Vagina (tissue), 2 donors: ENCODE measurements at places on chromosomes 13 and 19.

- H3K36me3 ChIP-seq: no peaks in the 10 kb centered on the region
- no peak overlapping the region for H3K4me3 ChIP-seq
- H3K4me1 ChIP-seq: peaks cover 30% of the 10 kb centered on the region
- H3K27ac ChIP-seq: peak overlapping the region; percentile 70
- no peak for DNase-seq
- no peaks in the 10 kb centered on the region for H3K27me3 ChIP-seq
Measured at GRCh38 chr13:98937911-98938381, 39.9 kb downstream of the DOCK9 start.

DNA sequence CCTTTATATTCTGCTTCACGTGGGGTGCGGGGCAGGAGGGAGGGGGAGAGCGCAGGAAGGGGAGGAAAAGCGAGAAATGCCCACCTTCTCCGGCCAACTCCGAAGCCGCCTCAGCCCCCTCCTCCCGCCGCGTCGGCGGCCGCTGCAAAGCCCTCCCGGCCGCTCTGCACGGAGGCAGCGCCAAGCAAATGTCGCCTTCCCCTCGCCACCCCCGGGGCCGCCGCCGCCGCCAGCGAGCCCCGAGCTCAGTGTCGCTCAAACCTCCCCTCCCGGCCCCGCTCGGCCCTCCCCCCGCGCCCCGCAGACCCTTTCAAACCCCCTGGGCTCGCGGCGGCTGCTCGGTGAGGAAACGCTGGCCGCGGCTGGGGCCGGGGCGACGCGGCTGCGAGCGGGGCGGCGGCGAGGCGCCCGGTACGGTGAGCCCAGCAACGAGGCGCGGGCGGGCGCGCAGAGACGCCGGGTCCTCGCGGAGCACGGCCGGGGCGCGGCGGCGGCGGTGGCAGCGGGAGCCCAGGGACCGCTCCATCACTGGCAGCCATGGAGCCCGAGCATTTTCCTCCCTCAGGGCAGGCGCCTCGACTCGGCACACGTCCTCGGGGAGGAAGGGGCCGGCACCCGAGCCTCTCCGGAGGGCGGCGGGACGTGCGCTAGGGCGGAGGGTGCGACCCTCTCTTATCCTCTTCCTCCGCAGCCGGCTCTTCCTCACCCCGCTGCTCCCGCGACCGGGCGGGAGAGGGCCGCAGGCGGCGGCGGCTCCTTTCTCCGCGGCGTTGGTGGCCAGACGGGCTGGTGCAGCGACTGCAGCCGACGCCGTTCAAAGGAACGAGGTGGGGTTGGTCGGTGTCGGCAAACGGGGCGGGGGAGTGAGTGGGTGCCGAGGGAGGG lies 463 bp upstream of the TSC22D1 start:
- H3K4me3 ChIP-seq: peak overlapping the region; percentile 90
- H3K27ac ChIP-seq: peak overlapping the region; percentile 98
- DNase-seq: no peak
- H3K27me3 ChIP-seq: no peaks in the 10 kb centered on the region

DNA sequence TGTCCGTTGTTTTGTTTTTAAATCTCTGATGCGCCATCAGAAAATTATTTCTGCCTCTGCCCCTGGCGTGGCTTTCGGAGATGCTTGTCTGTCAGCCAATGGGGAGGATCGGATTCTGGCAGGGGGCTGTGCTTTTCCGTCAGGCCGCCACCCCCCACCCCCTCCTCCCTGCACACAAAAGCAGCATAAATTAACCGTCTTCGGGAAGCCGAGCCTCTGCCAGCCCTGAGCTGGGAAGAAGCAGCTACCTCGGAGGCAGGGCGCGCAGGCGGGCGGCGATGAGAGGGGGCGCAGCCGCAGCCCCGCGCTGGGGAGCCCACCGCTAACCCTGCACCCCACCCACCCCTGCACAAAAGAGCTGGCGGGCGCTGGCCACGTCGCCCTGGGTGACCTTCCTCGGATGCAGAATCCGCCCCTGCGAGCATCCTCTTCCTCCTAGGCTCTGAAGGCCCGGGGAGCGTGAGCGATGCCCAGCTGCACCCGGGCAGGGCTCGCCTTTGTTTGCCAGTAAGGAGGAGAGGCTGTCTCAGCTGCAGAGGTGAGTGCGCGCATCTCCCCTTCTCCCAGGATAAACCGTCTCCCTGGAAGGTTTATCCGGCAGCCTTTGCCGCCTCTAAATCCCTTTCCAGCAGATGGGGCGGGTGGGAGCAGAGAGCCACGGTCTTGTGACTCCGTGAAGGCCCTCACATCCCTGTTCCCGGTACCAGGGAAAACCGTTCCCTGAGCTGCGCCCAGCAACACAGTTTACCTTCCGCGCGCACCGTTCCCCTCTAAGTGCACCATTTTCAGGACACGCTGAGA lies at the start of gene ATCAY:
Gene ATCAY, plus strand, starts transcription at position 215 of the 801 bp plus-strand sequence. CDS start 5,083 bp downstream, outside the sequence.
- H3K36me3 ChIP-seq: no peaks in the 10 kb centered on the region
- H3K4me3 ChIP-seq: peak within 1 kb of the TSS; percentile 18
- H3K27ac ChIP-seq: no peak within 1 kb of the TSS
- H3K27me3 ChIP-seq: peaks cover 9% of the 10 kb centered on the region

- H3K27ac ChIP-seq: no peak overlapping the region
- no peaks in the 10 kb centered on the region for H3K4me1 ChIP-seq
- H3K36me3 ChIP-seq: no peaks in the 10 kb centered on the region
- no peak for DNase-seq
- H3K4me3 ChIP-seq: no peak overlapping the region
- H3K27me3 ChIP-seq: no peaks in the 10 kb centered on the region
Measured at GRCh38 chr19:32337084-32337808, 8.2 kb upstream of the ZNF507 start.

DNA sequence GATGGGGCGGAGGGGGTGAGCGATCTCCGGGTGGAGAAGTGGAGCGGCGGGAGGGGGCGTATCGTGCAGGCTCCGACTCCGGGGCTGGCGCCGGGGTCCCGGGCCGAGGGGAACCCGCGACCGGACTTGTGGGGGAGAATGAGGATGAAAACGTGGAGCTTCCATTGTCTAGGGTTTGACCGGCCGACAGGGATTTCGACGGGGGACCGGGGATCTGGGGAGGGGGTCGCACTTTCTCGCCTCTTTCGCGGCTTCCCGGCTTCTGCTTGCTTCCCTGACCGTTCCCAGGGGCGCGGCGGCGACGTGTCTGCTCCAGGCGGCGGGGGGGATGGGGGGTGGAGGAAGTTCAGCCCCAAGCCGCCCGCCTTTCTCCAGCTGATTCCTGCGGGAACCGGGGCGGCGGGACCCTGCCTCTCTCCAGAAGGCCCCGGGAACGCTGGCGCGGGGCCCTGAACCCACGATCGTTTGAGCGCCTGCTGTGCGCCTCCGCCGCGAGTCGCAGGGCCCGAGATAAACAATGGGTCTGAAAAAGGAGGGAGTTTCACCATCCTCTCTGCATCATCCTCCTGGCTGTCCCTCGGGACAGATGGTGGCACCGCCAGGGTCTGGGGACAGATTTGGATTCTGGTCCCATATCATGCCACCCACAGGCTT lies 790 bp downstream of the TPM4 start:
- peaks cover 51% of the 10 kb centered on the region for H3K4me1 ChIP-seq
- H3K4me3 ChIP-seq: peak overlapping the region; percentile 80
- no peak for DNase-seq
- peaks cover 8% of the 10 kb centered on the region for H3K36me3 ChIP-seq
- H3K27ac ChIP-seq: peak overlapping the region; percentile 99

- H3K4me3 ChIP-seq: peak overlapping the region; percentile 54
- peaks cover 56% of the 10 kb centered on the region for H3K4me1 ChIP-seq
- H3K36me3 ChIP-seq: peaks cover 6% of the 10 kb centered on the region
- H3K27ac ChIP-seq: no peak overlapping the region
- H3K27me3 ChIP-seq: no peaks in the 10 kb centered on the region
- DNase-seq: no peak
Measured at GRCh38 chr19:32692727-32693061, 1.1 kb downstream of the NUDT19 start.

GRCh38 chr19:55676383-55676782 lies 1.4 kb downstream of the EPN1 start:
- no peaks in the 10 kb centered on the region for H3K36me3 ChIP-seq
- H3K4me3 ChIP-seq: peak overlapping the region; percentile 84
- no peak overlapping the region for H3K27ac ChIP-seq
- peaks cover 66% of the 10 kb centered on the region for H3K4me1 ChIP-seq

GRCh38 chr13:42751693-42752092 lies 29.7 kb upstream of the FAM216B start:
- H3K36me3 ChIP-seq: no peaks in the 10 kb centered on the region
- no peak overlapping the region for H3K4me3 ChIP-seq
- H3K27me3 ChIP-seq: no peaks in the 10 kb centered on the region
- H3K4me1 ChIP-seq: no peaks in the 10 kb centered on the region

DNA sequence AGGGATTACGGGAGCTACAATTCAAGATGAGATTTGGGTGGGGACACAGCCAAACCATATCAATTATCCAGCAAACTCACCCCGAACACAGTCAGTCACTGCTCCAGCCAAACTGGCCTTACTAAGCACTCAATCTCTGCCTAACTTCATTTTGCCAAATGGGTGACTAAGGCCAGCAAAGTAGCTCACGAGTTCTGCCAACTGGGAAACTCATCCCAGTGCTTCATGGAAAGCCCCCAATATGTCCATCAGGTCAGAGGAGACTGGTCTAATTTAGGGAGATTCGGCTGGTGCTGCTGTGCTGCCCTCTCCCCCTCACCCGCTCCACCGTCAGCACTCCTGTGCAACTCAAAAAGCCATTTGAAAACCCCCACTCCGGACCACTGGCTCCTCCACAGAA lies 324.0 kb downstream of the FOXO1 start:
- no peaks in the 10 kb centered on the region for H3K4me1 ChIP-seq
- H3K4me3 ChIP-seq: no peak overlapping the region
- no peaks in the 10 kb centered on the region for H3K27me3 ChIP-seq
- no peaks in the 10 kb centered on the region for H3K36me3 ChIP-seq
- no peak overlapping the region for H3K27ac ChIP-seq
- DNase-seq: peak; percentile 82

DNA sequence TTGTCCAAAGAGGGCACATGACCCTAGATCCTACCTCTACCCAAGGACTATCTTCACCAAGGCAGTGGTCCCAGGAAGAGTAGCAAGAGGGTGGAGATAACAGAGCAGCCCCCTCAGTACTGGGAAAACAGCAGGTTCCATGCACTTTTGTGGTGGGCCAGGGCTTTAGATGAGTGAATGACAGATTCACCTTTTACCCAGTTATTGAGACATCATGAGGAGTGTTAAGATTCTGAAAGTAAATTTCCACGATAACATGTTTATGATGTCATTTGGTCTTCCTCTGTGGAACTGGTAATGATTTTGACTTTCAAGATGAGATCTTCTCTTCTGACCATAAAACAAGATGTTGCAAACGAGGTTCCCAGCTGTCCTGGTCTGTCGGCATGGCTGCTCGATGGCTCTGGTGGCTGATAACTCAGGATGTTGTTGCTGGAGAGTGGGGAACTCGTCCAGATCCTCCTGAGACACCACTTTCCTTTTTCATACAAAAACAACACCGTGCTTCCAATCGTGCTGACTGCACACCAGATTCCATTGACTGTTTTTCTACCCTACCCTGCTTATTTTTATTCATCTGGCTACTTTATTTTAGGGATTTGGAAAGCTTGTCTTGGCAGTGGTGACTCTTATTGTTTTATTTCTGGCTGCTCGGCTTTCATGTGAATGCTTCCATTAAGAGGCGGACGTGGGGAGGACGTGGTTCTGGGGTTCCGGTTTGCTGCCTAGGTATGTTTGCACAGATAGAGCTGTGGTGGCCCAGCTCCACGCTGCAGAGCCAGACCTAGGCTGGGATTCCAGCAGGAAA lies 88.5 kb downstream of the LRCH1 start:
- H3K4me3 ChIP-seq: no peak overlapping the region
- peak overlapping the region; percentile 28 for H3K27ac ChIP-seq
- peaks cover 53% of the 10 kb centered on the region for H3K4me1 ChIP-seq
- no peaks in the 10 kb centered on the region for H3K36me3 ChIP-seq
- H3K27me3 ChIP-seq: no peaks in the 10 kb centered on the region
- DNase-seq: no peak

- no peak overlapping the region for H3K4me3 ChIP-seq
- no peak for DNase-seq
- H3K36me3 ChIP-seq: no peaks in the 10 kb centered on the region
- H3K27me3 ChIP-seq: no peaks in the 10 kb centered on the region
Measured at GRCh38 chr13:29503041-29503837, 92.2 kb downstream of the SLC7A1 start.

- no peaks in the 10 kb centered on the region for H3K36me3 ChIP-seq
- H3K4me3 ChIP-seq: no peak overlapping the region
- no peak overlapping the region for H3K27ac ChIP-seq
- no peak for DNase-seq
- H3K4me1 ChIP-seq: peaks cover 13% of the 10 kb centered on the region
Measured at GRCh38 chr13:71621174-71622124, 245.6 kb downstream of the DACH1 start.

- H3K27me3 ChIP-seq: no peaks in the 10 kb centered on the region
- no peaks in the 10 kb centered on the region for H3K4me1 ChIP-seq
- H3K36me3 ChIP-seq: no peaks in the 10 kb centered on the region
- no peak overlapping the region for H3K27ac ChIP-seq
- no peak for DNase-seq
- H3K4me3 ChIP-seq: no peak overlapping the region
Measured at GRCh38 chr13:51564671-51565070, 19.6 kb upstream of the WDFY2 start.

DNA sequence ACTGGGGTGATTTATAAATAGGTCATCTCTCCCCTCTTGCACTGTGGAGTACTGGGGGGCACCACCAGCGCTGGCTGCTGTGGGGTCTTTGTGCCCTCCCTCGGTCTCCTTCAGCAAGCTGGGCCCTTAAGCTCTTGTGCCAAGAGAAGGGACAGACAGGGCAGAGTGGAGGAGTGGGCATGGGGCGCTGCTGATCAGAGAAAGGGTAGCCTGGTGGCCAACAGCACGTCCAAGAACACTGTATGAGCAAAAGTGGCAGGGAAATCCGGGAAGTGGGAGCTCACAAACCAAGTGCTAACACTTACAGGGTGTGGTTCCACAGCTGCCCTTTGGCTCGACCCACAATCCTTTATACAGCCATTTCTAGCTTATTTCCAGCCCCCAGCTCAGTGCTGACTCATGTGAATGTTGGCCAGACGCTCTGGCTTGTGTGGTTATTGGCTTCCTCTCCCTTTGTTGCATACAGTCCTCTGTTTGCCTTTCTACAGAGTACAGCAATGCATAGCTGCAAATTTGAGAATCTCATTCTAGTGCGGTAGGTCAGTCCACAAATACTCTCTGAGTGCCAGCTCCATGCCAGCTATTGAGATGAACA lies 298.8 kb downstream of the SHISA2 start:
- H3K4me3 ChIP-seq: no peak overlapping the region
- no peaks in the 10 kb centered on the region for H3K36me3 ChIP-seq
- DNase-seq: no peak
- H3K27ac ChIP-seq: no peak overlapping the region

DNA sequence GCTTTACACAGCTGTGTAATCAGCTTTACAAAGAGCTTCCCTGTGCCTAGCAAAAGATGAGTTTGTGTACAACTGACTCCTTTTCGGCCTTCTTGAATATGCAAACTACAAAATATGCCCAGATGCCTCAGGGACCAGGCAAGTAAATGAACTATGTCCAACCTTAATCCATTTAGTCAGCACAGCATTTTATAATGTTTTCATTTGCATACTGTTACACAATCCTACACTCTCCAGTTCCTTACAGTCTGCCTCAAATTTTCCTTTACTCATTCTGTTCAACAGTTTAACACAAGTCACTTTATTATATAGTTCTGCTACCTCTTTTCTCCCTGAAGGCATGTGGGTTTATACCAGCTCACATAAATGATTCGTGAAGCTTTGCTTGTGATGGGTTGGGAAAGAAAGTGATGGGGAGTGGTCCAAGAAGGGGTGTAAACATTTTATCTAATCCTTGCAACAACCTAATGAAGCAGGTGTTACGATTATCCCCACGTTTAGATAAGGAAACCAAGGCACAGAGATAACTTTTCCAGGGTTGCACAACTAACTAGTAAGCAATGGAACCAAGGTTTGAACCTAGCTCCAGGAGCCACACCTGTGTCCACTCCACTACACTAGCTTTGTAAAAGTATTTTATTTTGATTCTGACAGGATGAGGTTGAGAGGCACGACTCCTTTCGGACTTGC lies 3.3 kb upstream of the USP12 start:
- H3K27ac ChIP-seq: no peak overlapping the region
- no peak for DNase-seq
- H3K4me3 ChIP-seq: no peak overlapping the region
